ENCODE measurements at places on chromosomes 3 and 15. TPM values are rescaled to one million over a fixed set of nuclear protein-coding genes. Genes with fewer than 3 reads are reported as not detected.

- H3K4me3 ChIP-seq: no peak overlapping the region
- no peak overlapping the region for H3K27ac ChIP-seq
- H3K4me1 ChIP-seq: peaks cover 16% of the 10 kb centered on the region
- H3K27me3 ChIP-seq: no peaks in the 10 kb centered on the region
- no peak for DNase-seq
- H3K36me3 ChIP-seq: no peaks in the 10 kb centered on the region
These were observed 104.2 kb upstream of the THRB start for GRCh38 chr3:24598695-24599470.

DNA sequence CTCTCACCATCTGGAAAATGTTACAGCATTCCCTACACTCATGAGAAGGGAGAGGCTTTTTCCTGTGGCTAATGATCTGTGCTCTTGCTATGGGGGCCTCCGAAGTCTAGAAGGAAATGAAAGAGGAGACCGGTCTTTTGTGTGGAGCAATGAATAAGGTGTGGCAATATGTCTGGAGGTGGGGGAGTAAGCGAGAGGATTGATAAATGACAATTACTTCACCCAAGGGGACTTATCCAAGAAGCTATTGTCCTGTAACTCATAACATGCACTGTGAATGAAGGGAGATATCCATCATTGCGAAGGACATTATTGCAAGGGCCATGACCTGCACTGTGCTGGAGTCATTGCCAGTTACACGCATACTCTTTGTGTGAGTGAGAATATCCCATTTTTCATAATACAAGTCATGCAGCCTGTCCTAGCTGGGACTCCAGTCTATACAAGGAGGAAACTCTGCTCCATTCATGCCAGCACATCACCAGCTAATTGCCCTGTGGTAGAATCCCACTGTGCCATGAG lies 37.7 kb upstream of the SYNPR start:
- no peak for DNase-seq
- no peak overlapping the region for H3K27ac ChIP-seq
- H3K36me3 ChIP-seq: no peaks in the 10 kb centered on the region
- no peaks in the 10 kb centered on the region for H3K27me3 ChIP-seq
- H3K4me1 ChIP-seq: no peaks in the 10 kb centered on the region
- H3K4me3 ChIP-seq: no peak overlapping the region

GRCh38 chr3:64878362-64878761 lies 190.6 kb upstream of the ADAMTS9 start:
- H3K27me3 ChIP-seq: no peaks in the 10 kb centered on the region
- H3K4me1 ChIP-seq: no peaks in the 10 kb centered on the region
- no peak overlapping the region for H3K4me3 ChIP-seq
- H3K27ac ChIP-seq: no peak overlapping the region
- no peaks in the 10 kb centered on the region for H3K36me3 ChIP-seq

- H3K27ac ChIP-seq: no peak overlapping the region
- no peaks in the 10 kb centered on the region for H3K36me3 ChIP-seq
- no peaks in the 10 kb centered on the region for H3K27me3 ChIP-seq
- no peak for DNase-seq
These were observed 251.2 kb upstream of the UBE2E2 start for GRCh38 chr3:22951910-22952309.

GRCh38 chr15:81386947-81387346 lies 12.9 kb upstream of the TMC3 start:
- H3K36me3 ChIP-seq: no peaks in the 10 kb centered on the region
- H3K4me1 ChIP-seq: peaks cover 13% of the 10 kb centered on the region
- H3K27me3 ChIP-seq: no peaks in the 10 kb centered on the region
- H3K27ac ChIP-seq: no peak overlapping the region
- no peak overlapping the region for H3K4me3 ChIP-seq

- no peak overlapping the region for H3K27ac ChIP-seq
- H3K27me3 ChIP-seq: no peaks in the 10 kb centered on the region
- no peaks in the 10 kb centered on the region for H3K36me3 ChIP-seq
- H3K4me1 ChIP-seq: peaks cover 16% of the 10 kb centered on the region
- no peak for DNase-seq
- H3K4me3 ChIP-seq: no peak overlapping the region
These were observed 407.8 kb downstream of the SHQ1 start for GRCh38 chr3:72440491-72440890.

DNA sequence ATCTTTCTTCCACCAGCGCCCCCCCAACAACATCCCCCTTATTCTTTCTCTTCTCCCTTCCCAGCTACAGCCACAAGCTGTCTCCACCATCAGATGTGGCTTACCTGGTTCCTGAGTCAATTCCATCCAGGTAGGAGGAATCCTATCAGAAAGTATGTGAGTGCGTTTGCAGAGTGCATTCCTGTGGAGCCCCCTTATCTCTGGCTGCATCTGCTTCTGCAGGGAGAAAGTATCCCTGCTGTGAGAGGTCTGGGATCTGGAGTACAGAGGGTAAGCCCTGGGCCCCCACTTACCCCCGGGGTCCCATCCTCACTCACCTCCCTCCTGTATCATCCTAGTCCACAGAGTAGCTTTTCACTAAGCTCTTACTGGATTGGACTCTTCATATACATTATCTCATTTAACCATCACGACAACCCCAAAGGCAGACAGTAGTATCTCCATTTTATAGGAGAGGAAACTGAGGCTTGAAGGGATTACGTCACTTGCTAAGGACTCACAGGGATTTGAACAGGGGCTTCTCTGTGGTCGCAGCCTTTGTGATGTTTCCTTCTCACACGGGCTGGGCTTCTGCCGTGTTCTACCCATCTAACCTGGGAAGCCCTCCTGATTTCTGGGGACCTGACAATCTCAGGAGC lies 22.2 kb upstream of the MAGEF1 start:
- no peaks in the 10 kb centered on the region for H3K36me3 ChIP-seq
- no peak overlapping the region for H3K4me3 ChIP-seq
- H3K4me1 ChIP-seq: no peaks in the 10 kb centered on the region
- H3K27ac ChIP-seq: no peak overlapping the region

- H3K4me3 ChIP-seq: no peak overlapping the region
- no peak overlapping the region for H3K27ac ChIP-seq
- no peaks in the 10 kb centered on the region for H3K27me3 ChIP-seq
- H3K36me3 ChIP-seq: no peaks in the 10 kb centered on the region
- DNase-seq: no peak
These were observed 9.6 kb downstream of the MCM2 start for GRCh38 chr3:127607675-127608361.

The INSYN1 gene
- 3.6 TPM for total RNA-seq

The TMCO5A gene
- total RNA-seq: not detected

The FANCD2 gene
- total RNA-seq: 2.3 TPM

The RBP2 gene
- not detected for total RNA-seq

Measured in body of pancreas (tissue), 4 donors.